ENCODE measurements at places on chromosomes 13 and 19.

DNA sequence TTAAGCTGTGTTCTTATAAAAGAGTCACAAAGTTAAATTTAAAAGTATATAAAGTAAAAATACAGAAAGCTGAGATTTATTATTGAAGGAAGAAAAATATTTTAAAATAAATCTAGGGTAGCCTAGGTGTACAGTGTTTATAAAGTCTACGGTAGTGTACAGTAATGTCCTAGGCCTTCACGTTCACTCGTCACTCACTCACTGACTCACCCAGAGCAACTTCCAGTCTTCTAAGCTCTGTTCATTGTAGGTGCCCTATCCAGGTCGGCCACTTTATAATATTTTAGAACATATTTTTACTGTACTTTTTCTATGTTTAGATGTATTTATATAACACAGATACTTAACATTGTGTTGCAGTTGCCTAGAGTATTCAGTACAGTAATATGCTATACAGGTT lies 47.4 kb downstream of the NDFIP2 start:
- DNase-seq, result no peak

GRCh38 chr19:7215176-7215575 lies 79.0 kb downstream of the INSR start:
- no peak for DNase-seq

DNA sequence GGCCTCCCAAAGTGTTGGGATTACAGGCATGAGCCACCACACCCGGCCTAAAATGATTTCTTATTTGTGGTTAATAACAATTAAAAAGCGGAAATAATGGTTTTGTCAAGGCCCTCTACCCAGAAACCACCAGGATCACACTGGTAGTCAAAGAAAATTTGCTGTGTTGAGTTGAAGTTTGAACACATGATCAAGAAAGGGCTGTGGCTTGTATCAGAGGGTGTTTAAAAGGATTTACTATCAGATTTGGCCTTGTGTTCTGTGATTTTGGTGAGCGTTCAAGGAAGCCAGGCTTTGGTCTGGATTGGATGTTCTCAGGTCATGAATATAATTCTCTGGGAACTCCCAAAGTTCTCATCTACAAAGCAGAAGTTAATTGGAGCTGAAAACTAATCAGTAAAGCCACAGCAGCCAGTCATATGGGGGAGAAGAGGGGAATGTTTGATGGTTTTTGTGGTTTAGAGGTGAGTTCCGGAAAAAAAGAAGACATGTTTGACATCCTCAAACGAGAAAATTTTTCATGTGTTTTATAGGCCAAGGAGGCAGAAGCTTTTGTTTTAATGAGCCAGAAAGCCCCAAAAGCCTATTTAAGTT lies 10.6 kb upstream of the ZNF556 start:
- no peak for DNase-seq

- no peak for DNase-seq
Measured at GRCh38 chr19:2250766-2251105, 1.6 kb downstream of the AMH start.

DNA sequence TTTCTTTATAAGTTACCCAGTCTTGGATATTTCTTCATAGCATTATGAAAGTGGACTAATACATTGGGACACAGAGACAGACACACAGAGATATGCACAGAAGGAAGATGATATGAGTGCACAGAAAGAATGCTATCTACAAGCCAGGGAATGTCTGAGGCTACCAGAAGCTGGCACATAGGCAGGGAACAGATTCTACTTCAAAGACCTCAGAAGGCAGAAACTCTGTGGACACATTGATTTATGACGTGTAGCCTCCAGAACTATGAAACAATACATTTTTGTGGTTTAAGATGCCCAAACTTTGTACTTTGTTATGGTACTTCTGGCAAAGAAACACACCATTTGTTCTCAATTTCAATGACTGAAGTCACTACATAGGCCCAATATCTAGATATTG lies 556.7 kb downstream of the PCDH9 start:
- no peak for DNase-seq

GRCh38 chr13:40221460-40222201 lies 444.8 kb downstream of the FOXO1 start:
- DNase-seq, result no peak

DNA sequence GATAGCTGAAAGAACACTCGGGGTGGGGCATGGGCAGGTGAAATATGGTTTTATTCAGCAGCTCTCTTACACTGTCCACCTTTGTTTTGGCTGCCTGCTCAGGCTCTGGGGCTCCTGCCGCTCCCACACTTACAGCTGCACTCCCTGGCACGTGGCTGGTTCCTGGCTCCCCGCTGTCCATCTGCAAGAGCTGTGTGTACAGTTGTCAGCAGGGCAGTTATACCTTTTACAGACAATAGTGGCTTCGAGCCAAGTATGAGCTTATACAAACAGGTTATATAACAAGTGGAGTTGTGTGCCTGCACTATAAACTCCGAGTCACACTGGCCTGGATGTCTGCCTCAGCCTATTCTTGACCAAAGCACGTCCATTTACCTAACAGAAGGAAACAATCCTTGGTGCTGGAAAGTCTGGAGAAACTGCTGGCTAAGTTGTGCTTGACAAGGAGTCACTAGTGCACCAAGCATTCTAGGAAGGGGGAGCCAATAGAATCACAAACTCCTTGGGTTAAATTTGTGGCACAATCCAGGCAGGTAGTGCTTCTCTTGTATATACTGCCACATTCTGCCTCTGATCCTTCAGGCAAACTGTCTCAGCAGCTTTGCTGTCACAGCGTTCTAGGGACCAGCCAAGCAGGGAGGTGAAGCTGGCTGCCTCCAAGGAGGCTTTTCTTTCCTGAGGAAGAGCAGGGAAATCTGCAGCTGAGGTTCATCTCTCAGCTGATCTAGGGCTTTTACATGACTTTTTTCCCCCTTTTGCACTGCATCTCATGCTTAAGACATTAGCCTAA lies 68.2 kb downstream of the NHLRC3 start:
- peak; percentile 73 for DNase-seq

GRCh38 chr13:29709407-29710069 lies 114.0 kb upstream of the SLC7A1 start:
- DNase-seq, result no peak

DNA sequence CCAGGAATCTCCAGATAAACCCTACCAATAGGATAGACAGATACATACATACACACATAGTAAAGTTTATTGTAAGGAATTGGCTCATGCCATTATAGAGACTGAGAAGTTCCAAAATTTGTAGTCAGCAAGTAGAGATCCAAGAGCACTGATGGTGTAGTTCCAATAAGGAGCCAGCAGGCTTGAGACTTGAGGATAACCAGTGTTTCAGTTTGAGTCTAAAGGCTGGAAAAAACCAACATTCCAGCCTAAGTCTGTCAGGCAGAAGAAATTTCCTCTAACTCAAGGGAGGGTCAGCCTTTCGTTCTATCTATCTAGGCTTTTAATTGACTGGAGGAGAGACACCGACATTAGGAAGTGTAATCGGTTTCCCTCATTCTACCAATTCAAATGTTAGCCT lies 110.2 kb upstream of the TSHZ3 start:
- DNase-seq, result no peak

- no peak for DNase-seq
Measured at GRCh38 chr19:33461256-33462111, 60.1 kb downstream of the PEPD start.

Measured in NCI-H187 treated with DMSO at 0.1 percent for 48 hours (cell line).